ENCODE measurements at places on chromosomes 3 and 15.

DNA sequence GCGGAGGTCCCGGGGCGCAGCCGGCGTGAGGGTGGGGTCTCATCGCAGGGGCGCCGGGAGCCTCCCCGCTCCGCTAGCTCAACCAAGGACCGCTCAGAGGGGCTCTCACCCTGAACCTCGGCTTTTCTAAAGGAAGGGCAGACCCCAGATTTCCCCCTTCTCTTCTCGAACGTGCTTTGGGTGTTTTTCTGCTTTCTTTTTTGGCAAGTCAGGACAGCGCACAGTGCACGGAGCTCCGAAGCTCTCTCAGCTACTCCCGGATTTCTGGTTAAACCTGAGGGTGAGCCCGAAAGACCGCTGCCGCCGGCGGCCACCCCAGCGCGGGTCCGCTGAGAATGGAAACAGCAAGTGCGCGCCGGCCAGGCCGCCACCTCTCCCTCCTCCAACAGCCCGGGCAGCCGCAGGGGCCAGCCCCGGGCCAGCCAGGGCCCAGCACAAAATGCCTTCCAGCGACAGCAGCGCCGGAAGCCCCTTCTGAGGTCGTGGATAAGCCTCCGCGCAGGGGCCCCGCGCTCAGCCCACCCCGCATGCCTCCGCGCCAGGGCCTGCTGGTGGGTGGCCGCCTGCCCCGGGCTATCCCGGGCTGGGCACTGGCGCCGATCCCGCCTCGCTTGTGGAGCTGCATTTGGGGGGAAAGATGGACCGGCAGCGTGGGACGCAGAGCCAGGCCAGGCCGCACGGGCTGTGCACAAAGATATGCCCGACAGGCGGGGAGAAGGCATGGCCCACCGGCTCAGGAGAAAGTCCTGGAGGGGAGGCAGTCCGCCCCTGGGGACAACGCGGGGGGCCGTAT lies 8.2 kb upstream of the OCA2 start:
- DNase-seq, result no peak

- DNase-seq, result no peak
These were observed 372.8 kb upstream of the TBL1XR1 start for GRCh38 chr3:177569875-177570657.

- DNase-seq, result peak; percentile 18
These were observed 30.0 kb downstream of the RNF111 start for GRCh38 chr15:59017449-59017848.

GRCh38 chr3:118587847-118588246 lies 446.8 kb downstream of the IGSF11 start:
- no peak for DNase-seq

DNA sequence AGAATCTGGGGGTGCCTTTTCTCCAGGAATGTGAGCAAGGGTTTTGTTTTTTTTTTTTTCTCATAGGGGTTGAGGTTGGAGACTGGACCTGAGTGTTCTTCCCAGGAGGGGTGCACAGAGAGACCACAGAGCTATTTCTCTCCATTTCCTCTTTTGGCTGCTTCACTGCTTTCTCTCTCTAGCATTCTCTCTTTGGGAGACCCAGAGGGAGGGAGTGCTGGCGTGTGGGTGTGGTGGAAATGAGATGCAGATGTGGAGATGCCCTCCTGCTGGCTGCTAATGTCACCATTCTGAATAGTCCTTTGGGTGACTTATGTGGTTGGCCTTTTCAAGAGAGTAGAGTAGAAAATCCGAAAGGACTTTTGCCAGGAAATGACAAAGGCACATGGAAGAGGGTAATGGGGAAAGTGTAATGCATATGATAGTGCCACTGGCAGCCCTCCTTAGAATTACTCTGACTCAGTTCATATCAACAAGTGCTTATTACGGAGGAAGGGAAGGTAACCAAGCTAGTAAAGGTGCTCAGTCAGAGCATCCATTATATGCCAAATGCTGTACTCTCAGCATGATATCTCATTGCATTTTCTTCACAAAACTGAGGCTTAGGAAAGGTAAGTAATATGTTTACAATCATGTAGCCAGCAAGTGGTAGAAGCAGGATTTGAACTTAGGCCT lies 1.9 kb downstream of the SYN2 start:
- DNase-seq, result no peak

GRCh38 chr3:128167646-128167972 lies 14.3 kb downstream of the EEFSEC start:
- DNase-seq, result no peak

DNA sequence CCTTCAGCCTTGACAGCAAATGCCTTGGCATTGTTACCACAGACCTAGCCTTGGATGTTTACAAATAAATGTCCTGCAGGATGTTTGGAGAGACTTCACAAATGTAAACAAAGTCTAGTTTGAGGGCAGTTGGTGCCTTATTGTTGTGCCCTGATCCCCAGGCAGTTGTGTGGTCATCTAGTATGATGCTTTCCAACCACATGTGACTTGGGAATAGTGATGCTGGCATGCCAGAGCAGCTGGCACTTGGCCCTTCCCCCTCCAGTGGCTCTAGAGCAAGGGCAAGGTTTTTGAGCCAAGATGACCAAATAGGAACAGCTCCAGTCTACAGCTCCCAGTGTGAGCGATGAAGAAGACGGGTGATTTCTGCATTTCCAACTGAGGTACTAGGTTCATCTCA lies 258.2 kb downstream of the ADAMTS17 start:
- DNase-seq, result no peak

DNA sequence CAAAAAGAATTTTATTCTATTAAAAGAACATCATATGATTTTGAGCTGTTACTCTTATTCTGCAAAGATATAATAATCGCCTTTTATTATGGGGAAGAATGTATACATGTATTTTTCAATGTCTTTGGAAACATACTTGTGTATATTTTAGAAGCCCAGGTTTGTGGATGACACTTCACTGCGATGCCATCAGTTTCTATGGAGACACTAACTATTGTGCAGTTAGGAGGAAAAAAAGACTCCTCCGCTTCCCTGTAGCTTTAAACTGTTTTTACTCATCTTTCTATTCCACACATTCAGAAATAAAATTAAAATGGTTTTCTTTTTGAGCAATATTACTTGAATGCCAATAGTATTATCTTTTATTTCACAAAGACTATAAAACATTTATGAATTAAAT lies 305.0 kb downstream of the NLGN1 start:
- no peak for DNase-seq

- no peak for DNase-seq
These were observed 140.2 kb downstream of the LPP start for GRCh38 chr3:188294113-188294512.

DNA sequence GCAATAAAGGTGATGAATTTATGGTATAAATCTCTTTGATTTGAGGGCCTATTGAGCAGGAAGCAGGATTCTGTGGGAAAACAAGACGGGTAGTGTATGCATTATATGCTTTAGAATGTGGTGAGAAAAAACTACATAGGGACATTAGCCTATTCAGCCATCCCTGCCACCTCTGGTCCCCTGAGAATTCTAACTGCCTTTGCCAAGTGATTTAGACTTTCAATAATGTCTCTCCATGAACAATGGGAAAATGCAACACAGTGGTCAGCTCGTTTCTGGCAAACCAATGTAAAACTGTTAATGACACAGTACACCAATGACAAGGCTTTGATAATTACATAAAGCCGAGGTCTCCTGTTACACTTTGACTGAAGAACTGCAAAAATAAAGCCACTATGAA lies 314.7 kb upstream of the CNTN4 start:
- DNase-seq, result no peak

- DNase-seq, result no peak
These were observed 791.2 kb downstream of the AGBL1 start for GRCh38 chr15:86870846-86871245.

DNA sequence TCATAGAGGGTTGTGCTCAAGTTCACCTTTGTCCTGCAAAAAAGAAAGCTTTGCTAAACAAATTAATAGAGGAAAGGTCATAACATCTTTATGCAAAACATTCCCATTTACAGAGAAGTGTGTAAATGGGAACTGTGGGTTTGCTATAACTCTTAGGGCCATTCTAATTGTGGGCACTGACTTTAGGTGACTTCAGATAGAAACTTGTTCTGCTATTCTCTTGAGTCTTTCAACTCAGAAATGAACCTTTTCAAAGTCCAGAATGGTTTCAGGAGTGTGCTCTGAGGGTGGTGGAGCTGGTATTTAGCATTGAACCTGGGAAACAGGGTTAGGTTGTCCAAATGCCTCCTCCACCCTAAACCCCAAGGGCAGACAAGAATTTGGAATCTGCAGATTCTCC lies 34.0 kb downstream of the SPTSSB start:
- no peak for DNase-seq

- no peak for DNase-seq
These were observed 25.2 kb upstream of the SLCO2A1 start for GRCh38 chr3:134054881-134055280.

DNA sequence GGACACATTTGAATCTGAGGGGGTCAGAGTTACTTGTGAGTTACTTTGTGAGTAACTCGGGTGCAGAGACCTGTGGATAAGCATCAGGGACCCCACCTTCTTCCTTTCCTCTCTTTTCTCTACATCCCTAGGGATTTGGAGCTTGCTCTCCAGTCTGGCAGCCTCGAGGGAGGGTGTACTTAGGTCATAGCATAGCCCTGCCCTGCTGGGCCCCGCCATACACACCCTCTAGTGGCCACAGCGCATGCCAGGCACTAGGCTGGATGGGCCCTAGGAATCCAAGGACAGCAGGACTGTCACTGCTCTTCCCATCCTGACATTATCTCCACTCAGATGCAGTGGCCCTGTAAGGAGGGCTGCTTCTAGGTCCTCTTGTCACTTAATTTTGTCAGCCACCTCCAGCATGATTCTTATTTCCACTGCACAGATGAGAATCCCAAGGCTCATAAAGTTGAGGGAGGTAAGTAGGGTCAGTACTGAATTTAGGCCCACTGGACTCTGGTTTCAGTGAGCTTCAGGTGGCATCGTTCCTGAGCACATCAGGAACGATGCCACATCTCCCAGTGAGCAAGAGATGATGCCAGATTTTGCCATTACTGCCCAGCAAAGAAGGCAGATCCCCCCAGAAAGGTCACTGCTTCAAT lies 3.6 kb upstream of the SMAD6 start:
- DNase-seq, result peak; percentile 46

GRCh38 chr15:52306270-52306669 lies 10.7 kb upstream of the MYO5C start:
- no peak for DNase-seq

- no peak for DNase-seq
These were observed 570 bp downstream of the APH1B start for GRCh38 chr15:63277893-63278456.

DNA sequence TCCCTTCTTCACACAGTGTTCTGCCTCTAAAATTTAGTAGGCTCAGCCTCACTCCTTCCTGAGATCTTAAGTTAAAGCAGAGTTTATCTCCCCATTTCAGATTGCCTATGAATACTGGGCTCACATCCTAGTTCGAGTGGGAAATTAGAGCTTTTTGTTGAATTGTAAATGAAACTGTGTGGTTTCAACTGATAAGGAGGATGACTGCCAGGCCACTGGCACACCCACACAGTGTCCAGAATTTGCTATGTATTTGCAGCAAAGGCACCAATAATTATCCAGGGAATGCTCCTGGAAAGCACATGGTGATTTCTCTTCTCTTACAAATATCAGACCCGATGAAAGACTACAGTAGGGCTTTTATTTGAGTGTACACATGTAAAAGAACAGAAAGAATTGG lies 308.1 kb upstream of the COL8A1 start:
- DNase-seq, result no peak

GRCh38 chr15:80550219-80550907 lies 144.7 kb upstream of the ABHD17C start:
- DNase-seq, result no peak

DNA sequence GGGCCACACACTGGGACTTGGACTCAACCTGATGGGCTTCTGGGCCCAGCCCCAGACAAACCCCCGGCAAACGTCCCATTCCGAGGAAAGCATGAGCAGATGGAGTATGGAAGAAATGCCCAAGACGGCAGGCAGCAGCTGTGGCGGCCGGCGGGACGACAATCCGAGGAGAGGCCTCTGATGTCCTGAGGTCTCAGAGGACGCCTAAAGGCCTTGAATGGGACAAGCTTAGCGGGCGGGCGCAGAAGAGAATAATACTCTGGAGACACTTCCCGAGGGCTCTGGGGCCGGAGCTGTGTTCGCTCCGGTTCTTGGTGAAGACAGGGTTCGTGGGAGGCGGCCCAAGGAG lies 482 bp upstream of the OGG1 start:
- DNase-seq, result no peak

DNA sequence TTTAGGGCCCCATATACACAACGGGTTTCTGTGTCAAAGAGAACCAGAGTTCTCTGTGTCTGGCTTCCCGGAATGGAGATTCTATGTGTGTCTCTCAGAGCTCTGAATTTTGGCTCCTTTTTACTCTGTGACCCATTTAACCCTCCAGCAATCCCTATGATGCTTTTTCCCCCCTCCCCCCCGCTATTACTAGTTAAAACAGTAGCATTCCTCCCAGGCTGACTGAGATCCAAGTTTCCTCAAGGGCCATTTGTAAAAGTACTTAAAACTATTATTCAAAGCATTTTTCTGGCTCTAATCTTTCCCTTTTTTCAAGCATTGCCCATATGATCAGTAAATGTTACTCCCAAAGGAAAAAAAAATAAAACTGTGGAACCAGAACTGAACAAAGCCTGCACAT lies 6.6 kb upstream of the STAC start:
- DNase-seq, result no peak

GRCh38 chr3:192851821-192852372 lies 65.8 kb downstream of the MB21D2 start:
- DNase-seq, result peak; percentile 26

- DNase-seq, result no peak
These were observed 185.5 kb upstream of the GPR149 start for GRCh38 chr3:154615471-154615870.

DNA sequence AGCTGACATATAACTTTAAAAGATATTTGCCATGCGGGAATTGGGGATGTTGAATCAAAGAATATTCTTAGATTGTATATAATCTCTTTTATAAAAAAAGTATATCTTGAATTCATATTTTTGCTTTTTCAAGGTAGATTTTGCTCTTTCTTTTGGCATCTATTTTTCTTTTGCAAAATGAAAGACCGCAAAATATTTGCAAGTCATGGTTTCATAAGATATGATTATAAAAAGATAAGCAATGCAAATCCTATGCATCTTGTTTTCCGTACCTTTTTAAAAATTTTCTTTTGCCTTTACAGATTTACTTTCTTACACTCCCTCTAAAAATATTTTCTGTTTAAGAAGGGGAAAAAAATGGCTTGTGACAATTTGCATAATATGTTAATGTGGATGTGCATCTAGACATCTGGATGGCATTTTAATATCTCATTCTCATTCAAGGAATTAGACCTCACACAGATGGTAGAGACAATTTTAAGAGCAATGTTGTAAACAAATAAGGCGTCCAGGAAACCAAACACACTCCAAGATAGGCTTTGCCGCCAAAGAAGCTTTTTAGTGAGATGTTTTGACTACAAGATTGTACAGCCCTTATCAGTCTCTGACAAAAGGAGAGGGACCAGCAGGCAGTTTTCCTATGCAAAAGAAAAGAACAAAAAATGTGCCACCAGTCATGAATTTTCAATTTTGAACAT lies 371.1 kb downstream of the CHL1 start:
- no peak for DNase-seq
